Stimulated activated CD8-positive, alpha-beta memory T cell treated with anti-CD3 and anti-CD28 coated beads, Interleukin-2, amount 100 ng/mL, for 48 hours (primary cell): ENCODE measurements at places on chromosomes 6 and 20.

GRCh38 chr6:25695671-25696070, 43.7 kb downstream of the SCGN start:
- DNase-seq: no peak

DNA sequence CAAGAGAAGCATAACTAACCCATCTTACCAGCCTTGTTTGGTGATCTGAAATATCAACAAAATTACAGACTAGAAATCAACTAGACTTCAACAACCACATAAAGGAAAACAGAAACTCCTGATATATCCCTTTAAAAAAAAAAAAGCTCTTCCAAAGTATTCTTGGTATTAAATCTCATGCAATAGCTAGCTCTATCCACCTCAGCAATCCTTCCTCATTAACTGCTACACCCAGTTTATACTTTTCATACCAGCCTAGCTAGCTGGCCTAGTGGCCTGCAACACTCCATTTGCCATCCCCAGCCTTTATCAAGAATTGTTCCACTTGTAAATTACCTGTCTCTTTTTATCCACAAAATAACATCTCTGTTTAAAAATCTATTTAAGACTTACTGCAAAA, 69.0 kb downstream of the BACH2 start:
- DNase-seq: no peak

DNA sequence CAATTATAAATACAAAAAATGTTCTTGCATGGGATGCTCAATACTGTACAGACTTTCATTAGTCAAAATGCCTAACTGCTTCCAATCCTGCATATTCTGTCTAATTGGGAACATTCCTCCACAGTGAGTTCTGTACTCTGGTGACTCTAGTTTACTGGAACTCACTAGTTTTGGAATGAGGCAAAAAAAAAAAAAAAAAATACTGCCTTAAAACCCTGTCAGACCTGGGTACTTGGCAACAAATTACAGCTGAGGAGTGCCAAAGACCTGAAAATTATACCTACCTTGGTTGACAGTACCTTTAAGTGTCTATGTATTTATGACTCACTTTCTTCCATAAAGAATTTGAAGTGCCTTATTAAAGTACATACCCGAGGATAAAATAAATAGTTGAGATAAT, 276.7 kb downstream of the FARS2 start:
- no peak for DNase-seq

DNA sequence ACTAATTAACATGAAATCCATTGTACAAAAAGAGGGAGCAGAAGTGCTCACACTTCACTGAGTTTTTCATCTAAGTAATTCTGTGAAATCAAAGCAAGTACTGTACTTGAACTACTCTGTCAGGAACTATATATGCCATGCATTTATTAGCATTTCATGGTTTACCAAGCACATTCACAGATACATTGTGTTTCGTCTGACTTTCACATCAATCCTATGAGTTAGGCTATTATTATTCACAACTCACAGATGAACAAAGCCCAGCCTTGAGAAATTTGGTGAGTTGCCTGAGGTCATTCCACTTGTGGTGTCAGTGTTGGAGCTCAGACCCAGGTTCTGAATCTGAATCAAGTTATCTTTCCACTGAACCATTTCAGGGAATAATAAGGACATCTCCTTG, 33.7 kb upstream of the TENT5A start:
- DNase-seq: no peak

GRCh38 chr20:56372850-56373249, 14.1 kb downstream of the FAM210B start:
- no peak for DNase-seq

GRCh38 chr6:36131511-36132245, 1.4 kb downstream of the MAPK13 start:
- peak; percentile 53 for DNase-seq

- DNase-seq: no peak
Observed at GRCh38 chr6:146056506-146056905, 27.6 kb downstream of the GRM1 start.

DNA sequence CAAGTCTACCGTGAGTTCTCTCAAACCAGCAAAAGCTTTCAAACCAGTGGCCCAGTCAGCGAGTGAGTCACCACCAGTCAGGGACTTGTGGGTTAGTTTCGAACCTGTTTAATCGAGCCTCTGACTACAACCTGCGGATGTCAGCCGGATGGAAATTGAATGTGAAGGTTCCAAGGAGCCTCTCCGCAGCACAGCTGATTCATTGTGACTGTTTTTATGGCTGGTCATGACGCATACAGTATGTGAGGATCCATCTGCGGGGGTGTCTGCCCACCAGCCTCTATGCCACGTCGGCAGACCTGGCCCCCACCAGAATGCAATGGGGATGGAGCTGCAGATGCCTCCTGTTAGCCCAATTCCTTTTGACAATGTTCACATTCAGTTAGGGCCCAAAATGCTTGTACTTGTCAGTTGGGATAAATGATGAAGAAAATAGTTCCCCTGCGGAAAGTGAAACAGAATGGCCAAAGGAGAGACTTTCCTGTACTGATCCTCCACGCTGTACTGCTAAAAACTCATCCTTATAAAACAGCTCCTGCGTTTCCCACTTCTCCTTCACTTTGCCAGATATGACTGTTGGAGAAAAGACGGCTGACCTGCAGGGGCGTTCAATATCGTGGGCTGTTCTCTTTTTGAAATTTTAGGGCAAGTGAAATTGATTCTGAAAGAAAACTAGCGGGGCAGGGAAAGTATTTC, 206.6 kb downstream of the TFAP2B start:
- DNase-seq: no peak

DNA sequence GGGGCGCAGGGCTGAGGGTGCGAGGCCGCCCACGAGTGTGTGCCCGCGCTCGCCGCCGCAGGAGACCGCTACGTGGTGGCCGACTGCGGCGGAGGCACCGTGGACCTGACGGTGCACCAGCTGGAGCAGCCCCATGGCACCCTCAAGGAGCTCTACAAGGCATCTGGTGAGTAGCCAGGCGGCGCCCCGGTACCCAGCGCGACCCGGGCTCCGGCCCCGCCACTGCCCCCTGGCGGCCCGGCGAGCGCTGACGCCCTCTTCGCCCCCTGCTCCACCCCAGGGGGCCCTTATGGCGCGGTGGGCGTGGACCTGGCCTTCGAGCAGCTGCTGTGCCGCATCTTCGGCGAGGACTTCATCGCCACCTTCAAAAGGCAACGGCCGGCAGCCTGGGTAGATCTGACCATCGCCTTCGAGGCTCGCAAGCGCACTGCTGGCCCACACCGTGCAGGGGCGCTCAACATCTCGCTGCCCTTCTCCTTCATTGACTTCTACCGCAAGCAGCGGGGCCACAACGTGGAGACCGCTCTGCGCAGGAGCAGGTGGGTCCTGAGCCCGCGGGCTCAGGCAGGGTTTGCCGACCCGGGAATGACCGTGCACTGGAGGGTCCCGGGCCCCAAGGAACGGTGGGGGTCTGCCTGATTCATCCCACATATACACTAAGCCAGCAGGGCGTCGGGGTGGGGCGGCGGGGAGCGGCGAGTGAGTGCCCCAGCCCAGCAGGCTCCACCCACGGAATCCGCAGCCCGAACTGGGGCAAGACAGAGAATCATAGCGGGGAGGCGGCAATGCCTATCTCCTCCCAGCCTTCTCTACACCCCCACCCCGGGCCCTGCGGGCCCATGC, 17.4 kb downstream of the HSPA12B start:
- DNase-seq: peak; percentile 25

GRCh38 chr20:18943542-18943941, 130.0 kb downstream of the SCP2D1 start:
- no peak for DNase-seq

GRCh38 chr20:14189794-14190402, 147.5 kb downstream of the FLRT3 start:
- DNase-seq: no peak

- no peak for DNase-seq
Observed at GRCh38 chr20:31497838-31498540, 16.3 kb upstream of the HM13 start.

- DNase-seq: no peak
Observed at GRCh38 chr6:8658416-8658815, 223.1 kb upstream of the SLC35B3 start.

- no peak for DNase-seq
Observed at GRCh38 chr6:44029444-44030185, 97.6 kb downstream of the MRPL14 start.

- no peak for DNase-seq
Observed at GRCh38 chr6:25601800-25602673, 50.0 kb upstream of the SCGN start.

- no peak for DNase-seq
Observed at GRCh38 chr6:115838216-115838615, 222.5 kb downstream of the FRK start.

GRCh38 chr20:50980851-50981713, 22.5 kb downstream of the MOCS3 start:
- DNase-seq: peak; percentile 60

- DNase-seq: no peak
Observed at GRCh38 chr6:4732691-4733315, 43.4 kb upstream of the CDYL start.

- DNase-seq: peak; percentile 43
Observed at GRCh38 chr6:143536461-143536865, 24.9 kb upstream of the FUCA2 start.

DNA sequence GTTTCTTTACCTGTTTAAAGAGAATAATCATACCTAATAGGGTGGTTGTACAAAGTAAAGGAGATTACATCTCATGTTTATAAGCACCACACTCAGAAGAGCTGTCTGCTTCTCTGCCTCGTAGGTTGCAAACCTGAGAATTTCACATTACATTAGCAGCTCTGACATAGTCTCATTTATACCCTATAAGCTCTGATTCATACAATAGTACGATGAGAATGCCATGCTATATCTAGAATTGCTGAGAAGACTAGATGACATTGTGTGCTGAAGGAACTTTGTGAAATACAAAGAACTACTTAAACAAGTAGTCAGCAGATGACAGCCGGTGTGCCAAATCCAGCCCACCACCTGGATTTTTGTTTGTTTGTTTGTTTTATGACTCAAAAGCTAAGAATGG, 121.2 kb downstream of the ADAT2 start:
- DNase-seq: no peak

DNA sequence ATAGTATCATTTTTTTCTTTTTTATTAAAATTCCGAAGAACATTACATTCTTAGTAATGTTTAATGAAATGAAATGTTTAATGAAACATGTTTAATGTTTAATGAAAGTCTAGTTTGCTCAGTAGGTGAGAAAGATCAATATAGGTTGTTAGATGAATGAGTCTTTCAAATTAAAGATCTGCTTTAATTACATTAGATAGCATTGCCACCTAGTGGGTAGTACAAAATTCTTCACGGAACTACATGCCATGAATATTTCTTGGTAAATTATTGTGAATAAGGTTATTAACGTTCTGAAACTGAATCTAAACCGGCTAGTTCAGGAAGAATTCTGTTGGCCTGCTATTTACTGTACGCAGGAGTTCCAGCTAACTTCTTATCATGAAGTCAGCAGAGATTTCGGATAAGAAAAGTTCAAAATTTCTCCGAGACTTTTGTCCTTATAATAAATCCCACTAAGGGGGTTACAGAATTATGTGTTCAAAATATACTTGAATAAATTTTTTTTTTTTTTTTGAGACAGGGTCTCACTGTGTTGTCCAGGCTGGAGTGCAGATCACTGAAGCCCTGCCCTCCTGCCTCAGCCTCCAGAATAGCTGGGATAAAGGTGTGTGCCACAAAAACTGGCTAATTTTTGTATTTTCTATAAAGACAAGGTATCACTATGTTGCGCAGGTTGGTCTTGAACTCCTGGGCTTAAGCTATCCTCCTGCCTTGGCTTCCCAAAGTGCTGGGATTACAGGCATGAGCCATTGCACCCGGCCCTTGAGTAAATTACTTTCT, 7.9 kb upstream of the GMNN start:
- DNase-seq: no peak

- DNase-seq: no peak
Observed at GRCh38 chr20:17843246-17844132, 125.1 kb downstream of the SNX5 start.

GRCh38 chr20:10137533-10137932, 81.1 kb upstream of the SNAP25 start:
- DNase-seq: no peak

DNA sequence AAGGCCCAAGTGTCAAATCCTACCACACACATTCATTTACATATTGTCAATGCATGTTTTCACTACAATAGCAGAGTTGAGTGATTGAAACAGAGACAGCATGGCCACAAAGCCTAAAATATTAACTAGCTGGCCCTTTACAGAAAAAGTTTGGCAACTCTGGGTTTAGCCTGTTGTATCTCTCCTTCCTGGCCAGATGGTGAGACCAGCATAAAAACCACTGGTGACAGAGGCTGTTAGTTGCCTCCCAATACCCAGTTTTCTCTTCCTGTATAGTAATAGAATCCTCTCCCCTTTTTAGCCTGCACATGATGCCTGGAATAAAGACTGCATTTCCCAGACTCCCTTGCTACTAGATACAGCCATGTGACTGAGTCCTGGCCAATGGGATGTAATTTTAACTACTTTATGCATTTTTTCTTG, 100.0 kb upstream of the TAB2 start:
- DNase-seq: no peak

DNA sequence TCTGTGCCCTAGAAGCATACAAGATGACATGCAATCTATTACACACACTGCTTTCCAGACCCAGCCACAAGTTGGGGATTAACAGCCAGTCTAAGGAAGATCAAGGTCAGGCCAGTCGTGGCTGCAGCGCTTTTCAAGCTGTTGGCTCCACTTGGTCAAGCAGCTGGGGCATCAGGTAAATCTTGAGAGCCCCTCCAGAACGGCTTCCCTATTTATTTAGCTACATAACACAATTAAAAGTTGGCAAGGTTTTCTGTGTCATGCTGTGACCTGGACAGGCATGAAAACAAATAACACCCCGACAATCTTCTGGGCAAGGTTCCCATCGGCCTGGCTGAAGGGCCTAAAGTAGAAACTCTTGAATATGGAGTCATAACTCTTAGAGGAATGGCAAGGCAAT, 524.3 kb downstream of the PRKN start:
- DNase-seq: no peak

- no peak for DNase-seq
Observed at GRCh38 chr6:85390105-85390728, 59.7 kb upstream of the NT5E start.

- DNase-seq: no peak
Observed at GRCh38 chr6:147870506-147871110, 362.1 kb downstream of the SAMD5 start.

GRCh38 chr6:11277275-11278206, 45.1 kb upstream of the NEDD9 start:
- no peak for DNase-seq

GRCh38 chr6:144809969-144810368, 524.8 kb downstream of the UTRN start:
- DNase-seq: no peak

DNA sequence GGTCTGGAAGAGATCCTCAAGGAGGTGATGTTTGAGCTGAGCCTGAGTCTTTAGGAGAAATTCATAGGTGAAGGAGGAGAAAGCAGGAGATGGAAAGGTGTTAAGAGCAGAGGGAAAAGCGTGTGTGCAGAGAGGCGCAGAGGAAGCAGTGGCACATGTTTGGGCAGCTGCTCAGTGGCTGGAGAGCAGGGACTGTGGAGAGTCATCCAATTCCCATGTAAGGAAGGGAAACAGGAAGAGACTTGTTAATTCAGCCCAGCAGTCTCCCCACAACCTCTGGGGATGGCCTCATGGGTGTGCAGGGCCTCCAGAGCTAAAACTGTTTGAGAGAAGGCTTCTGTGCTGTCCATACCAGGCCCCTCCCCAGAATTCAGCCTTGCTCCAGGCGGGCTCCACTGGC, 16.2 kb downstream of the AAR2 start:
- DNase-seq: no peak
